ENCODE measurements at places on chromosomes 2 and 18.

- peak; percentile 2 for DNase-seq
These were observed 53.6 kb upstream of the HNMT start for GRCh38 chr2:137910641-137911040.

GRCh38 chr2:138994502-138994901, 214.3 kb upstream of the NXPH2 start:
- no peak for DNase-seq

GRCh38 chr2:213834331-213834730, 550.1 kb downstream of the SPAG16 start:
- DNase-seq: no peak

GRCh38 chr2:188512456-188512855, 220.8 kb downstream of the GULP1 start:
- DNase-seq: peak; percentile 8

- no peak for DNase-seq
These were observed 85.3 kb upstream of the SULT1C3 start for GRCh38 chr2:108154366-108155061.

GRCh38 chr2:29405266-29405665, 290.1 kb downstream of the CLIP4 start:
- no peak for DNase-seq

DNA sequence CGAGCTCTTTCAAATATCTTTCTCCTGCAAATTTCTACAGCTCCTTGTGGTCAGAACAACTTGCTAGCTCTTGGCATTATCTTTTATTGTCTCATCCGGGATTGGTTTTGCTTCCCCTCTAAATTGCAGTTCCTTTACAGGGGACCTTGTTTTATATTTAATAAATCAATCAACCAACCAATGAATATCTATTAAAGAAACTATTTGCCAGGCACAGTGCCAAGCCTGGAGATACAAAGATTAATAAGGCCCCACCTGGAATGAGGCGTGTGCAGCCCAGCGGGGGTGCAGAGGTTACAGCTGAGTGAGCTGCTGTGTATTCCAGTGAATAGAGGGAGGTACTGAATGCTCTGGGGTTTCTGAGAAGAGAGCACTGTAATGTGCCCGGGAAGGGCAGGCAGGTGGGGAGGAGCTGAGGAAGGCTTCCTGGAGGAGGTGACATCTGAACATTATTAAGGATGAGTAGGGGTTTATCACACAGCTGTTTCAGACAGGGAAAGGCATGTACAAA, 51.8 kb downstream of the LIPG start:
- no peak for DNase-seq

DNA sequence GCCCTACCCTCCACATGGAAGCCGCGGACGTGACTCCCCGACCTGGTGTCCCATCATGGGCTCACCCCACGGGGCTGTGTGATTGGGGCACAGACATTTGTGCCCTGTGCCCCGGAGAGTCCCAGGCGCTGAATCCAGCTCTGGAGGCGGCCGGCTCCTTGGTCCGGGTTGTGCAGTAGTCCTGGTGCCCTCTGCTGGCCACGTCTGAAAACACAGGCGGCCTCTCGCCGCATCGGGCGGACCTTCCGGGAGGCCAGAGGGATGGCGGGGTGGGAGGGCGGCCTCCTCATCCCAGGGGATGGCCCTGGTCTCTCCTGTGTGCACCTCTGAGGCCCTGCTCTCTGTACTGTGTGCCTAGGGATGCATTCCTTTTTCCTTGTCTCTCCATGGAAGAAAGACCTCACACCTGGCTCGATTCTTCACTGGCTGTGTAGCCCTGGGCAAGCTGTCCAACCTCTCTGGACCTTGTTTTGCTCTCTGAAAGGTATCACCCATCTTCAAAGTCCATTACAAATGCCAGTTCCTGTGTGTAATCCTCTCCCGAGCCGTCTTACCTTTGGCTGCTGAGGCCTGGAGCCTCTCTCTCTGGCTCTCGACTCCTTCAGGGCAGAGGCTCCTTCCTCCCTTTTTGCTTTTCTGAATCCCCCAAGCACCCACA, 27.6 kb downstream of the CELF4 start:
- peak; percentile 25 for DNase-seq

Measured in KG1 (cell line).